ENCODE measurements at places on chromosomes 16 and 17.

- no peak for DNase-seq
Observed at GRCh38 chr17:78958641-78959127, 21.0 kb downstream of the LGALS3BP start.

DNA sequence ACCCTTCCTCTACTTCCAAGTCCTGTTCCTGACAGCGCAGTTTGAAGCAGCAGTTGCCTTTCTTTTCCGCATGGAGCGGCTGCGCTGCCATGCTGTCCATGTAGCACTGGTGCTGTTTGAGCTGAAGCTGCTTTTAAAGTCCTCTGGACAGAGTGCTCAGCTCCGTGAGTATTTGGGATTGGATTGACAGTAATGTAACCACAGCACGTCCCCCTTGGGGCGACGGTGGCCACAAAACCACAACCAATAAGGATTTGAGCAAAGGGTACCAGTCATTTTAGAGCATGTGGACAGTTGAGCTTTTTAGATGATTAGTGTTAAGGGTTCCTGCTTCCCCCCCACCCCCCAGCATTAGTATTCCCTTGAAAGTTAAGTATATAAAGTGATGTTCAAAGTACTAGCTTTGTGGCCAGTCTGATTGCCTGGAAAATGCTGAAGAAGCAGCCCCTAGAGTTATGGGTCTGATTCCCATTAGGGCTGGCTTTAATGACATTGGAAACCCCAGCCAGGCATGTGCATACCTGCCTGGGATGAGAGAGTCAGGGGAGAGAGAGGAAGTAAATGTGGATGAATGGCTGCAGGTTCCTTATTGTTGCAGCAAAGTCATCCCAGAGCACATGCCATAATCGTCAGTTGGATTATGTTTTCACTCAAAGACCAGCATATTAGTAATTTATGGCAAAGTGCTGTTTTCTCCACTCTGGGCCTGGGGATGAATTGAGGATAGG lies 31.6 kb upstream of the SLC12A3 start:
- DNase-seq, result no peak

DNA sequence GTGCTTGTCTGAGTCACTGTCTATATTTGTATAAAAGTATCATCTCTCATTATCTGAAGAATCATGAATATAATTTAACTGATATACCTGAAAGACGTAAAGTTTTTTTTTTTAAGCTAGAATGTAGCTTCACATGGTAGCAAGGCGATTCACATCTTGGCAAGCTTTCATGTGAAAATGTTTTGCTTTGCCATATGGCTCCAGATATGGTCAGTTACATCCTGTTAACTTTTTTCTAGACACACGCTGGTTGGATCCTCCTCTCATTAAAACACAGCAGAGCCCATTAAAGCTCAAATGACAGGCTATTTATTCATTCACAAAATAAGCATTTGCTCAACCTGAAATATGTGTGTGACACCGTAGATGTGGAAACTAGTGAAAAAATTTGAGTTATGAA lies 412.8 kb downstream of the KIF2B start:
- DNase-seq, result no peak

DNA sequence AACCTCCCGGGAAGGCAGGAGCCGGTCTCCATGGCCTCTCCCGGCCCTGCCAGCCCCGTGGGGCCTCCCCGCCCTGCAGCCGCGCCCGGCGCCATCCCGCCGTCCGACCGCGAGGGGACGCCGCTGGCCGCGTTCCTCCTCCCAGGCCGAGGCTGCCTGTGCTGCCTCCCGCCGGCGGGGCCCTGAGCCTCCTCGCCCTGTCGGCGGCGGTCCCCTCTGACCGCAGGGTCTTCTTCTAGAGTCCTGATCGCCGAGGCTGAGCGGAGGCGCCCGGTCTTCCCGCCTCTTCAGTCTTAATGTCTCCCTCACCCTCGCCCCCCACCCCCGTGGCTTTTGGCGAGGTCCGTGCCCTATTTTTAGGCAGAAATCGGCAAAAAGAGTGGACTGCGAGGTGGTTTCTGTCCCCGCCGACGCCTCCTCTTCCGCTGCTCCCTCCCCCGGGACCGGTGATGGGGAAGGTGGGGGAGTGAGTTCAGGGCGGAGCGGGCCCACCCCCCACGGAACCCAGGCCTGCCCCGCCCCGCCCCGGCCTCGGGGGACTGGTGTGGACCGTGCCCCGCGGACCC lies 794 bp upstream of the CPNE7 start:
- peak; percentile 91 for DNase-seq

DNA sequence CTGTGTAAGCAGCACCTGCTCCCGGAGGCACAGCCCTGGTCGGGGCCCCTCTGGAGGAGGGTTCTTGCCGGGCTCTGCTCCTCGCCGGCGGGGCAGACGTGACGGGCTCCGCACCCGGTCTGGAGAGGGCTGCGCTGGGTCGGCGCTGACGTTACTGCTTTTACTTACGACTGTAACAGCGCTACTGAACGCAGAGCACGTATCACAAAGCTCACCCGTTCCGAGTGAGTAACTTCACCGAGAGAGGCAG lies 1.3 kb upstream of the RAB40C start:
- no peak for DNase-seq

GRCh38 chr17:13120864-13121263 lies 103.0 kb upstream of the ELAC2 start:
- DNase-seq, result no peak

DNA sequence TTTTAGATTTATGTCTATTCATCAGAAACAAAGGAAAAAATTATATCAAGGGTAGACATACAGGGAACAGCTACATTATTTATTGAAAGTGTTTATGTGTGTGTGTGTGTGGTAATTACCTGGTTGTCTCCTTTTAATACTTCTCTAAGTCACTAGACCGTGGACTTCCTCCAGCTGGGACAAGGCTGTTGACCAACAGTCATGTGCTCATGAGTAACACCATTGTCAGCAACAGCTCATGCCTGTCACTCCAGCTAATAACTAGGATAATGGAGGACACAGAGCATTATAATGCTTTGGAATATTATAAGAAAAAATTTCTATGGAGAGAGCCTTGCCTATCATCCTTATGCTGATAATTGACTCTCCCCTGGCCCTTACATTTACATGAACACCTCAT lies 125.3 kb upstream of the SALL1 start:
- no peak for DNase-seq
